Femur (tissue), 1 donor: ENCODE measurements at places on chromosomes 1 and 21.

DNA sequence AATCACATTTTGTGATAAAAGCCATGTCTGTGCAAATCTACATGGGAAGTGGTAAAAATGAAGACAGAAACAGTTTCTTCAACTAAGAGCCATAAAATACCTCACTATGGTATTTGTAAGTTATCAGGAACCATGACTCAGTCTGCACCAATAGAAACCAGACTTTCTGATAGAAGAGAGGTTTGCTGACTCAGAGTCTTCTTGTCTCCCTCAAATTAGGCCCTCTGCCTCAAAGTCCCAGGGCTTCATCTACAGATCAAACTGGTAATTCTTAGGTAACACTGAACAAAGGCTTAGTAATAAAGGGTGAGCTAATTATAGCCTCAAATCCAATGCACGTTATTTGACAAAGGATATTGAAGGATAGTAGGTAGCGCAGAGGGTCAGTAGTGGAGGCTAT, 30.9 kb upstream of the SSX2IP start:
- DNase-seq = no peak

- DNase-seq = no peak
Measured at GRCh38 chr1:238176441-238176840, 285.7 kb upstream of the ZP4 start.

DNA sequence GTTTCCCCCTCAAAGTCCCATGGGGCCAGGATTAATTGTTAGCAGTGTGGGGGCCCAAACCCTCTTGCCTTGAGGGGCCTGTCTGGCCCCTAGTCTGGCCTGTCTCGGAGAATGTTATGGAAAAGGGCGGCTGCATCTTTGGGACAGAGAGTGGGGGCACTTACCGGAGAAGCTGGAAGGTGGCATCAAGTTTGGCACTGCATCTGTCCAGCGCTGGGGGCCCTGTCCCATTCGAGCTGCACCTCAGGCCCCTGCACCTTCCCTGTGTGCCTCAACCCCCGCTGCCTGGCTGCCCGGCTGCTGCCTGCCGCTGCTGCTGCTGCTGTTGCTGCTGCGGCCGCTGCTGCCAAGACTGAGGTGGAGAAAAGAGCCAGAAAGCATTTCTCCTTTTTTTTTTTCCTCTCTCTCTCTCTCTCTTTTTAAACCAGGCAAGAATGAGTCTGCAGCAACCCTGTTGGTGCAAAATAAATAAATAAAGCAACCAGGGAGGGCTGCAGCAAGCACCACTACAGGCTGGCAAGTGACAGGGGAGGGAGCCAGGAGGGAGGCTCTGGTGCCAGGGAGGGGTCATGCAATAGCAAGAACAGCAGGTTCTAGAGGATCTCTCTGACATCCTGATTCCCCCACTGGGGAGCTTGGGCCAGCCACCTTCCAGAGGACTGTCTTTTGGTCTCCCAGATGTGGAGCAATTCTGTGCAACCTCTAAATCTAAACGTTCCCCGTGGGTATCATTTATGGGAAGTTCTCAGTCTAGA, at the start of gene LINGO4:
TSS of gene LINGO4 (minus strand) at position 354 of the 755 bp plus-strand sequence. CDS start 2,715 bp downstream, outside the sequence.
- DNase-seq = no peak

DNA sequence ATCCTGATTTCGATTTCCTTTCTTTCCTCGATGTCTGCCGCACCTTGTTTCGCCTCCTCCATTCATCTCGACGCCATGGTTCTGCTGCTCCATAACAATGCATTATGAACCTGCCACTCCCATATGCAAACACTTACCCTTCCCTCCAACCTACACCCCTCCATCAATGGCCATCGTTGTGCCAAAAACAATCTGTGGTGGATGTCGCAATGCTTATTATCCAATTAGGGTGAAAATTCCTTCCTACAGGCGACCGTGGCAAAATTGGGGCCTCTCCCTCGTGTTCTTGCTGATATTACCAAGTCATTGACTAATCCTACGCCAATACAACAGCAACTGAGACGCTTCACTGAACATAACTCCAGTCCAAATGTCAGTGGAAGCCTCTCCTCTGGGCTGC, 40.3 kb downstream of the CLEC20A start:
- DNase-seq = no peak

DNA sequence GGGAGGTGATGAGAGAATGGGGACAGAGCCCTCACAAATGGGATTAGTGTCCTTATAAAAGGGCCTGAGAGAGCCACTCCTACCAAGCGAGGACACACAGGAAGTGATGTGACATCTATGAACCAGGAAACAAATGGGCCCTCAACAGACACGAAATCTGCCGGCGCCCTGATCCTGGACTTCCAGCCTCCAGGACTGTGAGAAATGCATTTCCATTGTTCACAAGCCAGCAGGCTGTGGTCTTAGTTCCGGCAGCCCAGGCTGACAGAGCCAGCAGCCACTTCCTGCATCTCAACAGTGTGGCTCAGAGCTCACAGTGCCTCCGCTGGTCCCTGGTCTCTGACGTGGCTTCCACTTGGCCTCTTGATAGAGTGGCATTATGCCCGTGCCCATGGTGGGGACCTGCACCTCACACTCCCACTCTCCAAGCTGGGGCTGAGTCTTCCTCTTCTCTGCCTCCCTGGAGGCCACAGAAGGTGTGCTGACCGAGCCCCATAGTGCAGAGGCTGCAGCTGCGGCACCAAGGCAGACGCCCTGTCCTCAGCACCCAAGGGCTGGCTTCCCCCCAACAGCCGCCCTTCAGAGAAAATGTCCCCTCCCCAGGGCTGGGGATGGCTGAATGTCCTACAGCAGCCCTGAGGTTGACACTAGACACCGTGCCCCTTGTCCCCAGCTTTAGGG, 44.9 kb downstream of the ACOT7 start:
- DNase-seq = peak; percentile 59

- DNase-seq = peak; percentile 45
Measured at GRCh38 chr1:64624218-64624713, 120.6 kb upstream of the RAVER2 start.

- DNase-seq = no peak
Measured at GRCh38 chr1:225762002-225762441, 15.6 kb upstream of the SRP9 start.
